Kidney epithelial cell (primary cell): ENCODE measurements at places on chromosomes 16 and 17.

- DNase-seq = no peak
These were observed 21.5 kb downstream of the RPH3AL start for GRCh38 chr17:330993-331701.

GRCh38 chr16:21150375-21151001 is at the start of gene DNAH3:
Gene DNAH3, minus strand, starts transcription at chr16:21150846. Its CDS starts 527 bp downstream, at chr16:21150319.
- DNase-seq = peak; percentile 69

DNA sequence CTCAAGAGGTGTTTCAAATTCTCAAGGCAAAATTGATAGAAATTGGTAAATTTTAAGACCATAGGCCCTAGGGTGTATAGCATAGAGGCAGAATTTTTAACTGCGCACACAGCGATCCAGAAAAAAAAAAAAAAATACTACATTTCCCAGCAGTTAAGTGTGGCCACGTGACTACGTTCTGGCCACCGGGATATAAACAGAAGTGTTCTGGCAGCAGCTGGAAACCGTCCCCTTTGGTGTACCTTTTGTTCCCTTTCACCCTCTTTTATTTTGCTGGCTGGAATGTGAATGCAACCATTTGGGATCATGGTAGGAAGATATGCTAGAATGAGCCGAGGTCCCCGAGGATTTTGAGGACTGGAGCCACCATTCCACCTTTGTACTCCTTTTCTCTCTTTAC is 52.7 kb upstream of the AKAP1 start:
- no peak for DNase-seq

- no peak for DNase-seq
These were observed 74.0 kb upstream of the HLF start for GRCh38 chr17:55190748-55191147.

GRCh38 chr17:38705803-38706504 is 881 bp downstream of the MLLT6 start:
- DNase-seq = no peak

- no peak for DNase-seq
These were observed 42.1 kb downstream of the CYB5B start for GRCh38 chr16:69466547-69466946.

DNA sequence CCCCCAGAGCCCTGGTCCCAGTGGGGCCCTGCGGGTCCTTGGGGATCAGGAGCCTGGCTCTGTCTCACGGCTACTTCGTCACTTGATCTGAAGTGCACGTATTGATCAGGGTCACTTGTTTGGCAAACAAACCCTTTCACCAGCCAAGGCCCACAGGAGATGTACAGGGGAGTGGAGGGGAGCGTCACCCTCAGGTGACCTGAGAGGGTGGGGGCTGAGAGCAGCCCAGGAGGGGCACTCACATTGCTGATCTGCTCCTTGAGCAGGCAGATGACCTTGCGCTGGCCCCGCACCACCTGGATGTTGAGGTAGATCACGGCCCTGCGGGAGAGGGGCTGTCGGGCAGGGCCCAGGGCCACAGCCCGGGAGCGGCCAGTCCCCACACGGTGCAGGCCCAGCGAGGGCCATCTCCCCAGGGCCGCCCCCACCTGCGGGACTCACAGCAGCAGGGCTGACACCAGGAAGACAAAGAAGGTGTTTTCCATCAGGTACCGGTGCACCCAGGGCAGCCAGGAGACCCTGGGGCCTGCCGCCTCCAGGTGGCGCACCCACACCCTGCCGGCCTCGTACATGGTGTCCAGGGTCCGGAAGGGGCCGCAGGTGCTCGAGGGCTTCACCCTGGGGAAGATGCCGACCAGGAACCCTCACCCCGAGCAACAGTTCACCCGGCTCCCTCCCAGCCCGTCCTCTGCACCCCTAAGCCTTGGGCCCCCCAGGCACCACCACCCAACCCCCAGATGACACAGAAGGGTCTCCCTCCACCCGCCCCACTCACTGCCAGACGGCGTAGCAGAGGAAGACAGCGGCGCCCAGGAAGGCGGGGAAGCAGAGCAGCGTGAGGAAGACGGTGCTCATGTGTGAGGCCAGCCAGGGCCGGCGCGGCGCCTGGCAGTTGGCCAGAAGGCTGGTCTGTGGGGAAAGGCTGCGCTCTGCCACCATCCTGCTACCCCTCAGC is 11.3 kb downstream of the TMC6 start:
- no peak for DNase-seq

DNA sequence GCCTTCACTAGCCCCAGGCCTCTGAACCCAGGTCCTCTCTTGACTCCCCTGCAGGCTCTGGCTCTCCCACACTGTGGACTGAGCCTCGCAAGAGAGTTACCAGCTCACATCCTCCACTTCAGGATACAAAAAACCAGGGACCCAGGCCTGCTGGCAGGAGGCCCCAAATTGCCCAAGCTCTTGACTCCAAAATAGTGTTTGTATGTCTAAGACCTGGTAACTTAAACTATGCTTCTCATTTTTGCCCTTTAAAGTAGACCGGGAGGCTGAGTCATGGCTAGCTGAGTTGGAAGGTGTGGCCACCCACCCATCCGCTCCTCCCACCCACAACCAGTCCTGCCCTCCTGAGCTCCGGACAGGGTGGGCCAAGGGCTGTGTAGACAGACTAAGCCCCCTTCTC is 250.0 kb downstream of the SOX9 start:
- no peak for DNase-seq

DNA sequence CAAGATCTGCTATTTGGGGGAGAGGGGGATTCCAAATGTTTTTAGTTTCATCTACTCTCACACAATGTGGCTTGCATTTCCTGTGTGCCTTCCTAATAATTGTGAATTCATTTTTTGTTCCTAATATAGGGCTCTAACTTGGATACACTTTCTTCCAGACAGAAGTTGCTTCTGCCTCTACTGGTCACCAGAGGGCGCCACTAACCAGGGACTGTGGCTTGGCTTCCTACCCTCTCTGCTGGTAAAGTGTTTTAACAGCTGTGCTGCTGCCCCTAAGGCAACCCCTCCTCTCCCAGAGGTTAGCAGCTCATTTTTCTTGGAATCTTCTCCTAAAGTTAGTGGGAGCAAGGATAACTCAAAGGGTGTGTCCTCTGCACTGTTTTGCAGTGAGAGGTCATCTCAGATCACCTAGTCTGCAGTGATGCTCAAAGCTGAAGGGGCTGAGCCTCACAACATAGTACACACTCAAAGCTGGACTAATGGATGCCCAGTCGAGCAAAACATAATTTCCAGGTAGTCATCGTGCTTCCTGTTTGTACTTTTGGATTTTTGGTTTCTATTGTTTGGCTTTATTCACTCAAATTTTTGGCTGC is 5.0 kb upstream of the PRSS54 start:
- DNase-seq = no peak

DNA sequence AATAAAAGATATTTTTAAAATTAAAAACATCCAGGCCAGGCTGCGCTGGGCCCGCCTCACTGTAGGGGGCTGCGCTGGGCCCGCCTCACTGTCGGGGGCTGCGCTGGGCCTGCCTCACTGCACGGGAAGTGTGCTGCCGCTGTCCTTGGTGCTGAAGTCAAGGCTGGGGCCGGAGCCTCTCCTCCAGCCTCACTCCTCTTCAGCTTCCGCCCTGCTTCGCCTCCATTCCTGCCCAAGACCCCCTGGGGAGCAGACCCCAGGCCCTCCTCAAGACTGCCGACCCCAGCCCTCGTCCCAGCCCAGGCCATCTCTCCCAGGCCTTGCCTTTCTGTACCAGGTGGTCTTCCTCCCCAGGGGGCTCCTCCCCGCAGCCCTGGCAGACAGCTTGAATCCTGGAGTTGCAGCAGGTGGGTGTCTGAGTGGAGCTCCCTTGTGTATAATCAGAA is 26.2 kb downstream of the ENDOV start:
- no peak for DNase-seq

GRCh38 chr17:45687594-45687993 is 96.5 kb upstream of the CRHR1 start:
- no peak for DNase-seq

- no peak for DNase-seq
These were observed 8.3 kb downstream of the SHPK start for GRCh38 chr17:3627769-3628167.

DNA sequence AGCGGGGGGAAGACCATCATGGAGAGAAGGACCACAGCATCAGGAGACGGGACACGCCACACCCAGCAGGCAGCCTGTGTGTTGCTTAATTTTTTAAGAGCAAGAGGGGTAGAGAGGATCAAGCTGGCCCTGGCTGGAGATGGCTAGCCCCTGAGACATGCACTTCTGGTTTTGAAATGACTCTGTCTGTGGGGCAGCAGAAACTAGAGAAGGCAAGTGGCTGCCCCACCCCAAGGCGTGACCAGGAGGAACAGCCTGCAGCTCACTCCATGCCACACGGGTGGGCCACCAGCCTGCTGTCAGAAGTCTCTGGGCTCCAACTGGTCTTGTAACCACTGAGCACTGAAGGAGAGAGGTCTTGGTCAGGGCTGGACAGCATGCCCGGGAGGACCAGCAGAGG is 75.5 kb downstream of the SOCS1 start:
- no peak for DNase-seq

GRCh38 chr17:7748076-7748775 is 30.7 kb downstream of the DNAH2 start:
- DNase-seq = no peak

GRCh38 chr17:6427279-6427781 is 7.6 kb downstream of the AIPL1 start:
- no peak for DNase-seq

DNA sequence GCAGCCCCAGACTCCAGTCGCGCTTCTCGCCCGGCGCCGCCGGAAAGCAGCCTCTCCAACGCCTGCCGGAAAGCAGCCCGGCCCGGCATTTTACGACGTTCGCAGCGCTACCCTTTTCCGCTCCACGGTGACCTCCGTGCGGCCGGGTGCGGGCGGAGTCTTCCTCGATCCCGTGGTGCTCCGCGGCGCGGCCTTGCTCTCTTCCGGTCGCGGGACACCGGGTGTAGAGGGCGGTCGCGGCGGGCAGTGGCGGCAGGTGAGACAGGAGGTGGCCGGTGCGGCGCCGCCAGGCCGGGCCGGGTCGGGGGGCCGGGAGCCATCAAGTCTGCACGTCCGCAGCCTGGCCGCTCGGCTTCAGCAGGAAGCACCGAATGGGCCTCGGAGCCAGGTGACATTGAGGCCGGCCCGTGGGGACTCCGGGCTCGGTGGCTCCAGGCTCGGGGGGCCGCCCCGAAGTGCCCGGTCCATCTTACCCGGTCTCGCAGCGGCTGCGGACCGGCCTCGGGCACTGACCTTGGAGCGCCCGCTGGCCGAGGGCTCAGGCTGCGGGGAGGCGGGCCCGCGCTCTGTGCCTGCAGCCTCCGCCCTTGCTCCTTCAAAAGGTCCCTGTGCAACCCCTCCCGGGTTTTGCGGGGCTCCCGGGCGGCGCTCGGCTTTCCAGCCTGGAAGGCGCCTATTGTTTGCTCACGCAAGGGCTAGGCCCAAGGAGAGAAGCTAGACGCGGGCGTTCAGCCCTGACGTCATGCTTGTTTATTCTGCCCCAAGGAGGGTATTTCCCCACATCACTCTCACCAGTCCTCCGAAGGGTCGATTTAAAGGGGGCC is at the start of the genes COX4I1 and EMC8:
Gene COX4I1, plus strand, starts transcription at position 199 of the 824 bp plus-strand sequence. CDS start 1,511 bp downstream, outside the sequence.
Gene EMC8, minus strand, starts transcription at position 48 of the 824 bp plus-strand sequence. CDS start 249 bp downstream, outside the sequence.
- peak; percentile 61 for DNase-seq

- DNase-seq = no peak
These were observed 24.3 kb upstream of the RNPS1 start for GRCh38 chr16:2292221-2292620.

DNA sequence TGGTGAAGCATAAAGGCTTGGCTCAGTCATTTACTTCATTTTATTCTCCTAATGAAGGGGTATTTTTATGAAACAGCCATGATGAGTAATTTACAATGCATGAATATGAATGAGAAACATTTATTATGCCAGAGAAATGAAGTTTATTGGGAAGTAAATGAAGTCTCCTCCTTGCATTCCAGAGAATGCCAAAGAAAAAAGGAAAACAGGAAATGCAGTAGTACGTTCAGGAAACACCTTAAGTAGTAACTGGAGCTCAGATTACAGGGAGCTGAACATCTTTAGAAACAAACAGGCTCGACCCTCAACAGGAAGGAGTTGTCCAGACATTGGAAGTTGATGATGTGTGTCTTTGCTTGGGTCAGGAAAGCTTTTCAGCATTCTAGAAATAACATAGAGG is 4.6 kb downstream of the KRT34 start:
- no peak for DNase-seq

DNA sequence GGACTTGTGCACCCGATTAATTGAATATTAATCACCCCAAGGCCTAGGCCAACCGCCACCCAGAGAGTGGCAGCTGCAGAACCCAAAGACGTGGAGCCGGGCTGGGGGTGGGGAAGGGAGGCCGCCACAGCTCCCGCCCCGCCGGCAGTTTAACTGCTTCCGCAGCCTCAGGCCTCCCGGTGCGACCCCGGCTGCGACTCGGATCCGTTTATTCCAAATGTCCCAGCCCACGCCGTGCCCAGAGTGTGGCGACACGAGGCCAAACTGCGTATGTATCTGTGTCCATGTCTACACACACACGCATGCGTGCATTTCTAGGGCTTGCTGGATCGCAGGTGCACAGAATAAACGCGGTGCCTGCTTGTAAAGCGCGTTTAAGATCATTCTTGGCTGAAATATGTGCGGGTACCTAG is 802 bp upstream of the TOB1 start:
- DNase-seq = no peak

GRCh38 chr17:46889519-46889918 is 33.4 kb upstream of the GOSR2 start:
- no peak for DNase-seq

DNA sequence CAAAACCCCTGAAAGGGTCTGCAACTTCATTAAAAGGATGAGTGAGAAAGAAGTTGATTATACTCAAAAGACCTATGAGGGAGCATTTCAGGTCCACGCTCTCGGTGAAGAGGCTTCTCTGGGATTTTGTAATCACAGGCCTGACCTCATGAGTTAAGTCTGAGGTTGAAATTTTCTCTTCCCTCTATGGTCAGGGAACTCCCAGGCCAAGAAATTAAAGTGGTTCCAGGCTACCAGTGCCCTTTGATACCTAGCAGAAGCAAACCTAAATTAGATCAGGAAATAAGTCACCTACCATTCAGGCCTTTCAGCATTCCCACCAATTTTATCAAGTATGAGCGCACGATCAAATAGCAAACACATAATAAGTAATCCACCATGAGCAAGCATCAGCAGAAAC is 27.9 kb downstream of the MBTD1 start:
- DNase-seq = no peak

GRCh38 chr17:5513628-5514027 is 27.3 kb downstream of the MIS12 start:
- DNase-seq = no peak

GRCh38 chr16:15539197-15539596 is 103.8 kb downstream of the MARF1 start:
- no peak for DNase-seq

DNA sequence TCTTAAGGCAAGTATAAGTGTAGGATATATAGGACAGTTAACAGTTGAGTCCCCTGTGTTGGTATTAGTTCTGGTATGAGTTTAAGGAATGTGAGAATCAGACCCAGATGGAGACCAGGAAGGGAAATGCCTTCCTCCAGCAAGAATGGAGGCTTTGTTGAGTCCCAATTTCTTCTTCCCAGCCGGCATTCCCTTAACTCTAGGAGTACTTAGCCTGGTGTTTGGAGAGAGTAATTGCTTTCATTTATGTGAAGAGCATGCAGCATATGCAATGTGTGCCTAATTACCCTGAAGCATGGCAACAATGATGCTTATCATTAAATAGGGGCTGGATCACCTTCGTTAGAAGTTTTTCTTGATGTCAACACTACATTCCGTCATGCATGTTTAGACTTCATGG is 225.9 kb upstream of the XYLT1 start:
- DNase-seq = no peak
